ENCODE measurements at places on chromosomes 1 and 21.

DNA sequence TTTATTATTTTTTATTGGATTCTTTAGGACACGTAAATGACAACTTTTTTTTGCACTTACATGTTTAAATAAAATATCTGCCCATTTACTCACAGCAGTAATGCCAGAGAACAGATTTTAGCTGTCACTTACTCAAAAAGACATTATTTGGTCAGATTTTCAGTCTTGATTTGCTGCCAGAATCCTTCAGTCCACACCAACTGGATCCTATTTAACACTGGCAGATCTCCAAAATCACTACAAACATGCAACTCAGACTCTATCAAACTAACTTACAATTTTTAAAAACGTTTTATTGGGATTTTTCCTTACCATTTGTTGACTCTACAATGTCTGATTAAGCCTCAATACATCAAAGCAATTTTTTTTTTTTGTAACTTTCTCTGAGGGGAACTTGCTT lies 11.1 kb downstream of the ATP6V1G3 start:
- no peaks in the 10 kb centered on the region for H3K27me3 ChIP-seq
- no peak overlapping the region for H3K27ac ChIP-seq
- no peak overlapping the region for H3K4me3 ChIP-seq
- H3K4me1 ChIP-seq, result peaks cover 15% of the 10 kb centered on the region
- no peak for DNase-seq
- no peaks in the 10 kb centered on the region for H3K36me3 ChIP-seq

- no peak overlapping the region for H3K4me3 ChIP-seq
- H3K36me3 ChIP-seq, result no peaks in the 10 kb centered on the region
- H3K27ac ChIP-seq, result no peak overlapping the region
- peaks cover 22% of the 10 kb centered on the region for H3K27me3 ChIP-seq
- no peaks in the 10 kb centered on the region for H3K4me1 ChIP-seq
- DNase-seq, result no peak
Measured at GRCh38 chr1:175207971-175208370, 15.4 kb upstream of the KIAA0040 start.

- no peak overlapping the region for H3K4me3 ChIP-seq
- H3K27me3 ChIP-seq, result peaks cover 10% of the 10 kb centered on the region
- no peaks in the 10 kb centered on the region for H3K36me3 ChIP-seq
- H3K4me1 ChIP-seq, result peaks cover 21% of the 10 kb centered on the region
- no peak overlapping the region for H3K27ac ChIP-seq
Measured at GRCh38 chr21:37557261-37557950, 190.8 kb downstream of the DYRK1A start.

DNA sequence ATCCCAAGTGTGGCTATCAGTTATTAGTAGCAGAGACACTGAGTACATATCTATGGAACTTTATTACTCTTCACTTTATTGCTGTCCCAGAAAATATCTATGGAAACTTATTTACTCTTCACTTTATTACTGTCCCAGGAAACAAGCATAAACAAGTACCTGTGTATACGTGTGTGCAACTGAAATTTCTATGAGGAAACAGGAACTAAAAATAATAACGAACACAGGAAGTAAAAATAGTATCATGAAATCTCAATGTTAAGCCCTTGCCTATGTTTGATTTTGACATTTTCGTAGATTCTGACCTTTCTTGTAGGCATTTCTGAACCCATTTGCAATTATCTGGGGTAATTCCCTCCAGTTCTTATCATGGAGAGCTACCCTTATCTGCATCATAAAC lies 64.9 kb upstream of the KRTAP19-8 start:
- peaks cover 11% of the 10 kb centered on the region for H3K27me3 ChIP-seq
- no peak overlapping the region for H3K27ac ChIP-seq
- no peak for DNase-seq

DNA sequence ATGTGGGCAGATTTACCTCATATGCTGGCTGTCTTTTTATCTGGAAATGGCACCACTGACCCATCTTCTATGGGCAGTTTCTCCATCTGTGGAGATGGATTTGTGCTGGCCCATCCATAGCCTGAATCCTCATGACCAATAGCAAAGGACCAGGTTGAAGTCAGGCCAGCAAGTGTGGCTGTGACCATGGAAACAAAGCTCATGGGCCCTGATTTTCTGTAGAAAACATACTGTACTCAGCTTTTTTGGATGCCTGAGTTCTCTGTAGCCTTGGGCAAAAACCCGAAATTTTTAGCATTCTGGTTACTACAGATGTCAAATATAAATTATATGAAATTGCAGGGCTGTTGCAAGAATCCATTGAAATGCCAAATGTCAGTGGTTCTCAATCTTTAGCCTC lies 155.0 kb downstream of the PLXNA2 start:
- peaks cover 41% of the 10 kb centered on the region for H3K4me1 ChIP-seq
- peaks cover 58% of the 10 kb centered on the region for H3K36me3 ChIP-seq
- DNase-seq, result no peak
- no peak overlapping the region for H3K27ac ChIP-seq
- no peak overlapping the region for H3K4me3 ChIP-seq

GRCh38 chr1:7460807-7461206 lies 310.3 kb upstream of the VAMP3 start:
- peaks cover 6% of the 10 kb centered on the region for H3K27me3 ChIP-seq
- H3K27ac ChIP-seq, result no peak overlapping the region
- peaks cover 11% of the 10 kb centered on the region for H3K4me1 ChIP-seq

DNA sequence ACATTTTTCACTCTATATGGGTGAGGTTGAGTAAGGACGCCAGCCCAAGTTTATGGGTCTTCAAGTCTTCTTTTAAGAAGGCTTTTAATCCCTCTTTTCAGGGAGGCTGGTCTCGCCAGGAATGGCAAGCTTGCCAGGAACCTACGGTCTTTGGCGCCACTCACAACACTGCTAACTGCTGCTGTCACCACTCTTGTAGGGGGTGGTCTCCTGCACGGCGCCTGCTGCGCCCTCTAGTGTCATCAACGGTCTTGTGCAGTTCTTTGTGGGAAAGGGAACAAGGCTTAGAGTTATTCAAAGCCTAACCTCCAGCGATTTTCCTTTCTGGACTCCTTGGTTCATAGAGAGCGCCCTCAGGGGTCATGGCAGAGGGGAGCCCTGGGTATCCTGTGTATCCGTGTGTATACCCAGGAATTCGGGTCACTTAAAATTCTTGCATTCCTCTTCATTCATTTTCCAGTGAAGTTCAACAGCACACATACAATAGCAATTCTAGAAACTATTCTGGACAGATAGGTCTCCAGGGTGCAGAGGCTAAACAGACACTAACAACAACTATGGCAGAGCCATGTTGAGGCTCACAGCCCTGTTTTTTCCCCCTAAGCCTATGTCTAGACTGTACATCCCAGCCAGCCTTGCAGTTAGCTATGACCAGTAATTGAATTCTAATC lies 392.8 kb upstream of the CAMK1G start:
- no peaks in the 10 kb centered on the region for H3K36me3 ChIP-seq
- peaks cover 7% of the 10 kb centered on the region for H3K4me1 ChIP-seq
- no peak overlapping the region for H3K27ac ChIP-seq
- H3K27me3 ChIP-seq, result no peaks in the 10 kb centered on the region
- no peak for DNase-seq

- H3K4me3 ChIP-seq, result no peak overlapping the region
- peaks cover 6% of the 10 kb centered on the region for H3K4me1 ChIP-seq
- H3K27me3 ChIP-seq, result no peaks in the 10 kb centered on the region
- no peak for DNase-seq
Measured at GRCh38 chr1:96634883-96635282, 86.7 kb upstream of the PTBP2 start.

GRCh38 chr1:28887419-28887834 lies 26.9 kb upstream of the EPB41 start:
- H3K36me3 ChIP-seq, result no peaks in the 10 kb centered on the region
- H3K27me3 ChIP-seq, result peaks cover 17% of the 10 kb centered on the region
- H3K4me1 ChIP-seq, result peaks cover 23% of the 10 kb centered on the region
- DNase-seq, result no peak

GRCh38 chr1:42150651-42151050 lies 2.6 kb upstream of the GUCA2B start:
- no peak overlapping the region for H3K4me3 ChIP-seq
- no peaks in the 10 kb centered on the region for H3K4me1 ChIP-seq
- H3K27ac ChIP-seq, result no peak overlapping the region
- DNase-seq, result no peak

- H3K27me3 ChIP-seq, result peaks cover 15% of the 10 kb centered on the region
- peaks cover 5% of the 10 kb centered on the region for H3K4me1 ChIP-seq
- H3K36me3 ChIP-seq, result no peaks in the 10 kb centered on the region
- H3K27ac ChIP-seq, result no peak overlapping the region
Measured at GRCh38 chr1:164320790-164321731, 237.9 kb upstream of the PBX1 start.

GRCh38 chr21:42818328-42818749 lies 61.0 kb downstream of the WDR4 start:
- H3K36me3 ChIP-seq, result no peaks in the 10 kb centered on the region
- H3K4me3 ChIP-seq, result no peak overlapping the region
- no peak overlapping the region for H3K27ac ChIP-seq

- peaks cover 4% of the 10 kb centered on the region for H3K4me1 ChIP-seq
- DNase-seq, result no peak
- no peak overlapping the region for H3K4me3 ChIP-seq
- no peaks in the 10 kb centered on the region for H3K27me3 ChIP-seq
- no peak overlapping the region for H3K27ac ChIP-seq
Measured at GRCh38 chr1:35838693-35839245, 31.0 kb downstream of the AGO4 start.

GRCh38 chr21:39976800-39977199 lies 109.6 kb downstream of the PCP4 start:
- H3K36me3 ChIP-seq, result no peaks in the 10 kb centered on the region
- no peak overlapping the region for H3K4me3 ChIP-seq
- peaks cover 12% of the 10 kb centered on the region for H3K4me1 ChIP-seq
- no peak overlapping the region for H3K27ac ChIP-seq

- H3K4me3 ChIP-seq, result no peak overlapping the region
- no peak overlapping the region for H3K27ac ChIP-seq
- no peaks in the 10 kb centered on the region for H3K4me1 ChIP-seq
Measured at GRCh38 chr1:159993911-159994310, 37.9 kb downstream of the PIGM start.

DNA sequence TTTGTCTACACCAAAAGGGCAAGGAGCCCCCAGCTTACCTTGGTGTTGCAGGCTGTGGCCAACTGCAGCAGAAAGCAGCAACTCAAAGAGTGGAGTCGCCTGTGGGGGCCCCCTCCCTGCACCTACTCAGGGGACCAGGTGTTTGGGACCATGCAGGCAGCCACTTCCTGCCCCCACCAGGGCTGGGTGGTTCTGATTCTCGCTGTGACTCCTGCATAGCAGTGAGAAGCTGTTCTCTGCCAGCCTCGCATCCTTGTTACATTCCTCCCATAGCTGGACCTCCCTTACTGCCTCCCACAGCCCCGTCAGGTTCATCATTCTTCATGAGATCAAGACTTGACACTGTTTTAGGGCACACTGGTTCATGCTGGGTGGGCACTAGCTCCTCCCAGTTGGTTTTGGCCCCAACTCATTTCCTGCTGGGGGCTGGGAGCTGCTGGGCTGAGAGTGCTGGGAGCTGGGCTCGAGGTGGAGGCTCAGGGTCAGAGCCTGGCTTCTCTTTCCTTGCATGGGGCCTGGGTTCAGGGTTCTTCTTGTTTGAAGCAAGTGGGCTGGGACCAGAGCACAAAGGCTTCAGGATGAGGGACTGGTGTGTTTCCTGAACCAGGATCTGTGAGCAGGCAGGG lies 146.9 kb upstream of the C1orf174 start:
- DNase-seq, result no peak
- H3K4me1 ChIP-seq, result no peaks in the 10 kb centered on the region
- H3K36me3 ChIP-seq, result no peaks in the 10 kb centered on the region
- no peak overlapping the region for H3K27ac ChIP-seq
- H3K27me3 ChIP-seq, result peaks cover 38% of the 10 kb centered on the region

- H3K27ac ChIP-seq, result no peak overlapping the region
- peaks cover 10% of the 10 kb centered on the region for H3K4me1 ChIP-seq
- H3K27me3 ChIP-seq, result no peaks in the 10 kb centered on the region
- no peaks in the 10 kb centered on the region for H3K36me3 ChIP-seq
Measured at GRCh38 chr1:36471830-36472641, 7.9 kb upstream of the MRPS15 start.

- no peak overlapping the region for H3K4me3 ChIP-seq
- H3K27ac ChIP-seq, result no peak overlapping the region
- no peaks in the 10 kb centered on the region for H3K27me3 ChIP-seq
- DNase-seq, result no peak
- H3K4me1 ChIP-seq, result peaks cover 9% of the 10 kb centered on the region
- peaks cover 38% of the 10 kb centered on the region for H3K36me3 ChIP-seq
Measured at GRCh38 chr1:166859597-166859996, 16.5 kb downstream of the TADA1 start.

- peak overlapping the region; percentile 20 for H3K27ac ChIP-seq
- H3K27me3 ChIP-seq, result peaks cover 20% of the 10 kb centered on the region
- H3K36me3 ChIP-seq, result no peaks in the 10 kb centered on the region
- no peak overlapping the region for H3K4me3 ChIP-seq
- no peak for DNase-seq
Measured at GRCh38 chr1:229803626-229804217, 177.7 kb downstream of the URB2 start.

- no peak overlapping the region for H3K27ac ChIP-seq
- DNase-seq, result no peak
- no peaks in the 10 kb centered on the region for H3K4me1 ChIP-seq
- peaks cover 28% of the 10 kb centered on the region for H3K27me3 ChIP-seq
- no peak overlapping the region for H3K4me3 ChIP-seq
Measured at GRCh38 chr1:153212201-153212600, 5.2 kb upstream of the PRR9 start.

GRCh38 chr1:36763771-36764170 lies 270.5 kb downstream of the GRIK3 start:
- DNase-seq, result no peak
- no peak overlapping the region for H3K27ac ChIP-seq
- peaks cover 22% of the 10 kb centered on the region for H3K27me3 ChIP-seq
- no peak overlapping the region for H3K4me3 ChIP-seq

- peaks cover 30% of the 10 kb centered on the region for H3K36me3 ChIP-seq
- no peak overlapping the region for H3K27ac ChIP-seq
- no peak overlapping the region for H3K4me3 ChIP-seq
- H3K27me3 ChIP-seq, result no peaks in the 10 kb centered on the region
- no peaks in the 10 kb centered on the region for H3K4me1 ChIP-seq
- no peak for DNase-seq
Measured at GRCh38 chr1:25356848-25357247, 18.7 kb downstream of the TMEM50A start.

DNA sequence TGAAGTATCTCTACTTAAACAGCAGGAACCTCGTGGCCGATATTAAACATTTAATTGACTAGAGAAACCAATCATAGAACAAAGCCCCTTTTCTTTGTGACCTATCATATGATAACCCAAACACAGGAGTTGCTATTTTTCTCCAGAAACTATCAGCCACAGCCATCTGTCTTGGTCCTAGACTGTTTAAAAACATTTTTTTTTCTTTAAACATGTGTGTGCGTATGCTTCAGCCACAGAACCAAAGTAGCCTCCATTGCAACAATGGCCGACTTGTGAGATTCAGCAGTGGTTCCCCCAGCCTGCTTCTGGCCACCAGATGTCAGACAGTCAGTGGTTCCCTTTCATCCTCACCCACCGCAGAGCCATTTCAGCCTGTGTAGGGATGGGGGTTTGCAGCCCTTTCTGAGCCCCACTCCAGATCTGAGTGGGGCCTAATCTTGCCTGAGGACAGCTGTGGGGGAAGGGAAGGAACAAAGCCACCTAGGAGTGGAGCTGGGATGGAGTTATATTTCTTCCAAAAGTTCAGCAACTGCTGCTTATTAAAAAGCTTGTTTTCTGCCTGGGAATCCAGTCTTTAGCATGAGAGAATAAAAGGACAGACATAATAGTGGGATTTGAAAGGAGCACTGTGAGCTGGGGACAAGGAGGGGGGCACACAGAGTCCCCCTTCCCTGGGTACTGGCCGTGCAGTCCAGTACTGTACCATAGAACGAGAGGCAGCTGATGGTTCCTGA lies 11.7 kb upstream of the IGSF3 start:
- peaks cover 13% of the 10 kb centered on the region for H3K4me1 ChIP-seq
- no peak for DNase-seq

GRCh38 chr1:110492573-110492972 lies 26.4 kb downstream of the KCNA10 start:
- DNase-seq, result no peak
- no peaks in the 10 kb centered on the region for H3K36me3 ChIP-seq
- peaks cover 6% of the 10 kb centered on the region for H3K4me1 ChIP-seq
- no peak overlapping the region for H3K27ac ChIP-seq
- peaks cover 13% of the 10 kb centered on the region for H3K27me3 ChIP-seq
